ENCODE measurements at places on chromosomes 11 and 22.

DNA sequence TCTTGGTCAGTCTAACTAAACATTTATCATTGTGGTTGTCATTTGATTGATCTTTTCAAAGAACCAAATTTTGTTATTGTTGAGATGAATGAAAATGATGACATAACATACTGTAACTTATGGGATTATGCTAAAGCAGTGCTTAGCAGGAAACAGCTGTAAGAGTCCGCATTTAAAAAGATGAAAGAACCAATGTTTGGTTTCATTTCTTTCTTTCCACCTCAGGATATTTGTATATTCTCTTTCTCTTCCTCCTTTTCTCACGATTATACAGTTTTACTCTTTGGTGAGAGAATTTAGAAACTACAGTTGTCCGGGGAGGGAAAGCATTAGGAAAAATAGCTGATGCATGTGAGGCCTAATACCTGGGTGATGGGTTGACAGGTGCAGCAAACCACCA lies 23.1 kb downstream of the PIH1D2 start:
- DNase-seq, result no peak

DNA sequence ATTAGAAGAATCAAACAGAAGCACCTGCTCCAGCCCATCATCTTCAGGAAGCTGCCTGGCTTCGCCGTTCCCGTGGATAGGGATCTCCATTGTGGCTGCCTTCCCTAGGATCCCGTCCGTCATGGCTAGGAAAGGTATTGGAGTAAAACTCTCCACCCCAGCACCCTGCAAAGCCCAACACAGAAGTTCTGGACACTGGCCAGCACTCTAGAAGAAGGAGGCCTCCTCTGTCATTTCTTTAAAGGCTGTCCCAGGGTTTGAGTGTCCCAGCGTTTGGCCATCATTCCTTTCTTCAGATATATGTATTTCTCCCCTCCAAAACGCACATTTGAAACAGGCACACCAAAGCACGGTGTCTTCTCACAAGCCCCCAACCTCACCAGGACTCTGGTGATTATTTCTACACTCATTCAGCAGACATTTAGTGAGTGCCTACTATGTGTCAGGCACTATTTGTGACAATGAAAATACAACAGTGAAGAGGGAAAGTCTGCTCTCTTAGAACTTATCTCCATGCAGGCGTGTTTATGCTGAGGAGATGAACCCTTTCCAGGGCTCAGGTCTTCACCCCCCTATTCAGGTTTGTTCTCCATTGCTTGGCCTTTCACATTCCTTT lies 724 bp downstream of the ARFIP2 start:
- DNase-seq, result no peak

DNA sequence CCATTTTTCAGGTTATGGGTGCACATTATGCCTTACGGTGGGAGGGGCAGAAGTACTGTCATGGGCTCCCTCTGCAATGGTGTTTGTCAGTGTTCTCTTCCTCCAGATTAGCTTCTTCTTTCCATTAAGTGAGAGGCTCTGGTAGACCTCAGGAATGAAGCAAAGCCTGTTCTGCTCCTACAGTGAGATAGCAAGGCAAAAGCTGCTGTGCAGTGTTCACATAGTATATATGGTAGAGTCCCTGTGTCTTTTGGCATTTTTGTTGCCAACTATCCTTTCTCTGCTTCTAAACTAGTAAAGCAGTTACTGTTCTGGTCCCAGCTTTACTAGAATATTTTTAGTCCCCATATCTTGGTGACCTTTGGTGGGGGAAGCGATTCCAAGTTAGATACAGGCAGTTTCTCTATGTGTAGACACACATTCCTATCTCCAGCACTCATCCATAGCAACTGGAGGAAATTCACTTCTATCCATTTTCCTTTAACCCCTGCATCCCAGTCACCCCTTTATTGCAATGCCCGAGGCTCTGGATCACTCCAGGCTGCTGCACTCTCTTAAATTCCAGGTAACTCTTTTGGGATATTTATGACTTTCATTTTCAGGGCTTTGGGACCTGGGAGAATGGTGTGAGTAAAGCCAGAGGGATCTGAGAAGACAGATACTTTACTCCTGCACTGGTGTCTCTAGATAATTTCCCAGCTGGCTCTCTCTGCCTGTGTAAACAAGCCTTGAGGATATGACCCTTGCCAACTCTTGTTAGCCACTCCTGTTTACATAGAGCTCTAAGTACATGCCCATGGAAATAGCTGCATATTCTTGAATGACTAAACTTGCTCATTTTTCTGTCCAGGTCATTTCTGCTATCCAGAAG lies 3.9 kb upstream of the TRIM34 start:
- no peak for DNase-seq

- no peak for DNase-seq
Observed at GRCh38 chr11:35285471-35285870, 133.9 kb downstream of the SLC1A2 start.

- DNase-seq, result no peak
Observed at GRCh38 chr11:57251491-57252104, 14.5 kb upstream of the APLNR start.

DNA sequence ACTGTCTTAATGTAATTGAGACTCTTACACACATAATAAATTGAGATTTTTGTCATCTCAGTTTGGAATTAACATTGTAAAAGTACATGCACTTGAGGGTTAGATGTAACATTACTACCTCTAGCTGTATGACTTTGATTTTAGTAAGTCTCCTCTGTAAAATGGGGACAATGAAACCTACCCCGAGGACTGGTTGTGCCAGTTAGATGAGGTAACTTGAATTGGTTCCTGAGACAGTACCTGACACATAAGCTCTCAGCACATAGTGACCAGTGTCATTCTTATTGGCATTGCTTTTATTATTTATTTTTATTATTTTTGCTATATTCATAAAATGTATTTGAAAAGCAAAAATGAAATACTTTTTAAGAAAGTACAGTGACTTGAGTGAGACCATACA lies 114.8 kb downstream of the TEAD1 start:
- no peak for DNase-seq

DNA sequence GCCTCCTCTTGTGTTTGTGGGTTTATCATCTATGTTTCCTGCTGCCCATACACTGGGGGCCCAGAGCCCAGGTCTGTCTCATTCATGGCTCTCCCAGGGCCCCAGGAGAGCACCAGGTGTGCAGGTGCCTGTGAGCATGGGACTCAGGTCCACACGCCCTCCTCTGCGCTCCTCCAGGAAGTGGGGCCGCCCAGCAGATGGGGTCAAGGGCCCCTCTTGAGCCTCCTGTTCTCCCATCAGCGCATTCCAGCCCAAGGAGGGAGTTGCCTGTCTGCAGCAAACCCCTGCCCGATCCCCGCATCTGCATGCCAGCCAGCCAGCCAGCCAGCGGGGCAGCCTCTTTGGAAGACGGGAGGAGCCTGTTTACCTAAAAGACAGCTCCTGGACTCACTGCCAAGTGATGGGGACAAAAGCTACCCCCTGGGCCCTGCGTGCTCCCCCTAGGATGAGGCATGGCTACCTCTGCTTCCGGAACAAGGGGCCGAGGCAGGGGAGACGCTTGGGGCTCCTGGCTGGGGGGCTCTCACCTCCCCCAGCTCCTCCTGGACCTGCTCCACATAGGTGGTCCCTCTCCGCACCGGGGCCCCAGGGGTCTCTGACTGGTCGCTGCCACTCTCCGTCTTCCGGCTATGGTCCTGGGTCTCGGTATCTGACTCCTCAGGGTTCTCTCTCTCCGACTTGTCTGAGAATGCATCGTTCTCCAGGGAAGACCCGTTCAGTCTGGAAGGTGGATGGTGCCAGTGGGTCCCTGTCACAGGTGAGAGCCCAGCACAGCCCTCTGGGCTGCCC lies 49.7 kb upstream of the CARS1 start:
- DNase-seq, result no peak

- no peak for DNase-seq
Observed at GRCh38 chr11:46361283-46362155, 14.3 kb downstream of the DGKZ start.

GRCh38 chr11:7098235-7098832 lies 9.5 kb downstream of the RBMXL2 start:
- DNase-seq, result peak; percentile 10

DNA sequence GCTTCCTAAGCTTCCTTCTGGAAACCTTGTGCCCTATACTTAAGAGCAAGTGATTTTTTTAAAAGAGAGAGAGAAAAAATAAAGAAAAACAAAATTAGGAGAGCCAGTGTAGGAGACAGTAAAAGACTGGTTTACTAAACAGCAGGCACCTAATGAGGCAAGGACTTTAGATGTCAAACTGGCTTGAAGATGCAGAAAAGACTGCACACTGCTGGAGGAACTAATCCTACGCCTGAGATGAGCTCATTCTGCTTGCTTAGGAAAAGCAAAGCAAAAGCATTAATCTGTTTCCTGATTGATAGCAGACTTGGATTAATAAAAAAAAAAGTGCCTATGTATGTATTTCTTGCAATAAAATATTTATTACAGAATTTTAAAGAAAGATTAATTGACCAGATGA lies 113.6 kb upstream of the SEZ6L start:
- no peak for DNase-seq

DNA sequence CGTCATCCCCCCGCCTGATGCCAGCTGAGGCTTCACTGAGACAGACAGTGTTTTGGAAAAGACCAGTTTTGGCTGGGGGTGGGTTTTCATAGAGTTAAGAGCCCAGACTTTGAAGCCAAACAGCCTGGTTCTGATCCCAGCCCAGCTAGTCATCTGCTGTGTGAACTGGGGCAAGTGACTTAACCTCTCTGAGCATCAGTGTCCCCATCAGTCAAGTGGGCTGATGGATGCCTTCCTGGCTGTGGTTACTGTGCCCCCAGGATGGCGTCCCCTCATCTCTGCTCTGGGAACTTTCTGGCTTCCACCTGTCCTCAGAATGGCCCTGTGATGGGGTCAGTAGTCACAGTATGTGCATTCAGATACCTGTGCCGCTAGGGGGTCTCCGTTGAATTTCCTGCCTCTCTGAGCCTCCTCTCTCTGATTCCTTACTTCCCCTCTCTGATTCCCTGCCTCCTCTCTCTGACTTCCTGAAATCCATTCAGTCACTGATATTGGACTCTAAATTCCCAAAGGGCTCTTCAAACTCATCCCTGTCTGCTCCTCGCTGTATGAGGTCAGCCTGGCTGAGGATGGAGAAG lies 2.4 kb downstream of the RASD2 start:
- DNase-seq, result no peak

DNA sequence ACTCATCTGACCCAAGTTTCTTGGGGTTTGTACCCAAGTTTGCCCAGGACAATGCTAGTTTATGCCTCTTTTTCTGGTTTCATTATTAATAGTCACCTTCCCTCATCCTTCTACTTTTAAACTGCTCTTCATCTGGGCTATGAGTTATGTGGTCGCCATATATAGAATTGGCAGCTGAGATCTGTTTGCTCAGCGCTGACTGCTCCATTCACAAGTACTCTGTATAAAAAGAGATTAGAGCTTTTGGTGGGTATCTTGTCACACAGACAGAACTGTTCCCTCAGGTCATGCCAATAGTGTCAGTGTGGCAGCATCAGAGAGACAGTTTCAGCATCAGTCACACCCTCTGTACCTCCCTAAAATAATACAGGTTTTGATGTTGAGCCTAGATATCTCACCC lies 326.0 kb downstream of the RAB38 start:
- no peak for DNase-seq

- DNase-seq, result no peak
Observed at GRCh38 chr11:2569321-2569721, 124.5 kb downstream of the KCNQ1 start.

DNA sequence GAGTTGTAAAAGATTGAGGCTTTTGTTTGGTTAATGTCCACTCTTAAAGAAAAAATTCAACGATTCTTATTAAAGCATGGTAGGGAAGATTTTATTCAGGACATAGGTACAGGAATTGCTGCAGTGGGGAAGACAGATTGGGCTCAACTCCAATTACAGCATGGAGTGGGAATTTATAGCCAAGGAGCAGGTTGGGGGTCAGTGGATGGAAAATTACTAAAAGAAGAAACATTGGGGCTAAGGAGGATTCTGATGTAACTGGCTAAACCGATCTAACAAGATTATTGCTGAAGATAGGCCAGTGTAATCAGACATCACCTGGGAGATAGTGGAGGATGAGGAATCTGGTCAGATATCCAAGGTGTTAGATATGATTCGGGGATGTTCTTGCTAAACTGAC lies 97.4 kb downstream of the FAR1 start:
- no peak for DNase-seq

All from right renal pelvis (tissue), 4 donors.